ENCODE measurements at places on chromosomes 4 and X. TPM values are rescaled to one million over a fixed set of nuclear protein-coding genes. Genes with fewer than 3 reads are reported as not detected.

DNA sequence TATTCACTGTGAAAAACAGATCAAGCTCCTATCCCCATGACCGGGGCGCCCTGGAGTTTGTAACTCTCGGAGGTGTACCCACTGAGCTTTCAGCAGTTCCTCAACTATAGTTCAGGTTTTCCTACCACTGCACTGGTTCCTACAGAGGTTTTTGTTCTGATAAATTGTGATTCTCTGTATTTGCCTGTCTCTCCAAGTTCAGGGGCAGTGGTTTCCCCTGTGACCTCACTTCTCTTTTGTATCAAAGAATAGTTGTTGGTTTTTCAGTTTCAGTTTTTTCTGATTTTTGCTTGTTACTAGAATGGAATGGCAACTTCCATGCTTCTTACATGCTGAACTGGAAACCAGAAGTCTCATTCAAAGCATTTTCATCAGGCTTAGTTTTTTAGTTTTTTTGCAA lies 56.8 kb upstream of the PLS3 start:
- no peak for DNase-seq

- no peak for DNase-seq
Measured at GRCh38 chr4:99219479-99219878, 433 bp upstream of the ADH6 start.

- no peak for DNase-seq
Measured at GRCh38 chrX:154120567-154120966, 23.1 kb upstream of the MECP2 start.

DNA sequence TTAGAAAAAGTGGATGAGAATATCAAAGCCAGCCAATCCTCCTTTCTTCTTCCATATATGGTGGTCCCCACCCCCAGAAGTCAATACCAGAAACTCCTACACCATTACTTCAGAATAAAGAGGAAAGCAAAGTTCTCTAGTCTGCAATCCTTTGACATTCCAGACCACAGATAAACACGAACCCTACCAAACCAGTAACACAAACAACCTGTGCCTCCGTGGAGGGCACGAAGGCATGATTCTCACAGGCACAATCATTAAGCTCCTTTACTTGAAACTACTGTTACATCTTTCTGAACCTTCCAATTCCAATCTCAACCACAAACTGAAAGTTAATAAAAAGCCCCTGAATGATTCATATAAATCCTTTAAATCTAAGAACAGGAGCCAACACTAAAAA lies 16.3 kb downstream of the MAML3 start:
- DNase-seq, result no peak

Gene NDUFA1
- total RNA-seq, result 59.9 TPM

Measured in spinal cord (tissue), 10 donors.